Left ventricle myocardium inferior (tissue), 1 donor: ENCODE measurements at places on chromosomes 2 and 18. TPM values are rescaled to one million over a fixed set of nuclear protein-coding genes. Genes with fewer than 3 reads are reported as not detected.
A peak's percentile ranks its signal among the peaks of the same experiment; 100 is the strongest.

TCF7L1 gene
- total RNA-seq, result 7.0 TPM

LONRF2 gene
- 19.0 TPM for total RNA-seq

SERPINB2 gene
- total RNA-seq, result not detected

GALNT5 gene
- total RNA-seq, result 0.19 TPM

ORC2 gene
- 24.5 TPM for total RNA-seq

MARCO gene
- 7.0 TPM for total RNA-seq

DNA sequence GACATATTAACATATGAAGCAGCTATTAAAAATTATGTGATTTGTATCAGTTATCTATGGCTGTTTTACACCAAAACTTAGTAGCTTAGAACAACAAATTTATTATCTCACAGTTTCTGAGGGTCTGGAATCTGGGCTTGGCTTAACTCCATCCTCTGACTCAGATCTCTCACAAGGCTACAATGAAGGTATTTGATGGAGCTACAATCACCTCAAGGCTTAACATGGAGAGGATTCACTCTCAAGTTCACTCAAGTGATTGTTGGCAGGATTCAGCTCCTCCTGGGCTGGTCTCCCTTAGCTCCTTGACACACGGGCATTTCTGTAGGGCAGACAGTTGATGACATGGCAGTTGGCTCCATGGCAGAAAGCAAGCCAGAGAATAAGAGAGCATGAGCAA, 133.0 kb upstream of the SLC14A2 start:
- peaks cover 28% of the 10 kb centered on the region for H3K27me3 ChIP-seq
- no peak overlapping the region for H3K4me3 ChIP-seq
- H3K36me3 ChIP-seq, result no peaks in the 10 kb centered on the region
- no peaks in the 10 kb centered on the region for H3K4me1 ChIP-seq
- no peak overlapping the region for H3K27ac ChIP-seq

GRCh38 chr2:184463866-184464248, 134.5 kb upstream of the ZNF804A start:
- H3K27ac ChIP-seq, result no peak overlapping the region
- H3K4me1 ChIP-seq, result no peaks in the 10 kb centered on the region
- no peak for DNase-seq

GRCh38 chr2:207061181-207061580, 104.6 kb downstream of the KLF7 start:
- peaks cover 11% of the 10 kb centered on the region for H3K4me1 ChIP-seq
- H3K27me3 ChIP-seq, result no peaks in the 10 kb centered on the region
- no peak overlapping the region for H3K27ac ChIP-seq
- no peaks in the 10 kb centered on the region for H3K36me3 ChIP-seq

DNA sequence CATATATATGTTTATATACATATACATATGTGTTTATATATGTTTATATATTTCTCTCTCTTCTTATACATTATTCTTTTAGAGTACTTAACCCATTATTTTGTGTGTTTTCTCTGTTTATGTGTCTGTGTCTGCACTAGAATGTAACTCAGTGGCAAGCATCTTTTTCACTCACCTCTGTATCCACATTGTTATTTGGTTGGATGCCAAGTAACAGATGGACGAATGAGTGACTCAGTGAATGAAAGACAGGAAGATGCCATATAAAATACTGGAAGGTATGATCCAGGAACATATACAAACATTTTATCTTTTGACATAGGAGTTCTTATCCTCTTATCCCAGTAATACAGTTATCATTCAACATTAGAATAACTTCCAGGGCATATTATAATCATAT, 684.8 kb downstream of the RNF144A start:
- H3K27me3 ChIP-seq, result peaks cover 10% of the 10 kb centered on the region
- no peaks in the 10 kb centered on the region for H3K4me1 ChIP-seq
- H3K27ac ChIP-seq, result no peak overlapping the region
- no peak for DNase-seq
- H3K36me3 ChIP-seq, result no peaks in the 10 kb centered on the region
- no peak overlapping the region for H3K4me3 ChIP-seq

DNA sequence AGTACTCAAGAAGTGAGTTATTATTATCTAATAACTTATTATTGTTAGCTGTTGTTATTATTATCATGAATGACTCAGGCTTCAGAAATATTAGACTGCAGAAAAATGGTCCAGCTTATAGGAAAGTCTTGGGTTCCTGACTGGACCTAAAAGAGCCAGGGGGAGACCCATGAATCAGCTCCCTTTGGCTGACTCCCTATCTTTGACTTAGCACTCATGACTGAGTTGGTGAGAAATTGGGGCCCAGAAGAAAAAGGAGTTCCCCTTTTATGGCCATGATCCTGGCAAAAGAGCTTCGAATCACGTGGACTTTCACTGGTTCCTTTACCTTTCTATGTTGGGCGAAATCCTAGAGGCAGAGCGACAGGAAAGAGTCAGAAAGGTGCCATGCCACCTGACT, 145.8 kb downstream of the MYO3B start:
- H3K36me3 ChIP-seq, result no peaks in the 10 kb centered on the region
- H3K27ac ChIP-seq, result no peak overlapping the region
- peaks cover 11% of the 10 kb centered on the region for H3K27me3 ChIP-seq
- no peaks in the 10 kb centered on the region for H3K4me1 ChIP-seq
- no peak overlapping the region for H3K4me3 ChIP-seq

DNA sequence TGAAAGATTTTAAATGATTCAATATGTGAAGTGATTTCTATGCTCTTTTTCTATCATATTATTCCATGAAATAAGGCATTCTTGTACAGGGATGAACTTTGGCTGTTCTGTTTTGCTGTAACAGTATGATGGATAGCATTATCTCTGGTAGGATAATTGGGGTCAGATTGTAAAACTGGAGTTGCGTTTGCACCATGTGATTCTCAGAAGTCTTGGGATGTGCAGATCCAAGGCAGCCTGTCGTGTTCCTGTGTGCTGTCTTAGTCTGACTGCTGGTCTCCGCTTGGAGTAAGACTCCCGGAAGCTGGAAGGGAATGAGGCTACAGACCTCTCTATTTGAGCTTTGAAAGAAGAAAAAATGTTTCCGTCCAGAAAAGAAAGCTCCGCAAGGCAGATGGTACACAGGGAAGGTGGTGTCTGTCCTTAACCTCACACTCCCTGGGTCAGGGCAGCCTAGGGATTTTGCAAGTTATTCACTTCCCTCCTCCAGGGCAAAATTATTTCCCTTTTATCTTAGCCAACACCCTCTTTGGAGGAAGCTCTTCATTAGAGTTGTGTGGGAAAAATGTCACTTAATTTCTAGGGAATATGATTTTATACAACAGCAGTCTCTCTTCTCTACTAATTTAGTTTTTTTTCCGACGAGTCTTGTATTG, 250.6 kb downstream of the PTPRM start:
- H3K4me3 ChIP-seq, result no peak overlapping the region
- DNase-seq, result no peak
- H3K27me3 ChIP-seq, result no peaks in the 10 kb centered on the region
- H3K36me3 ChIP-seq, result peaks cover 8% of the 10 kb centered on the region
- H3K27ac ChIP-seq, result peak overlapping the region; percentile 32

- no peak for DNase-seq
- no peak overlapping the region for H3K27ac ChIP-seq
- no peaks in the 10 kb centered on the region for H3K36me3 ChIP-seq
- peaks cover 3% of the 10 kb centered on the region for H3K27me3 ChIP-seq
Observed at GRCh38 chr2:101405351-101405899, 18.1 kb upstream of the CREG2 start.

DNA sequence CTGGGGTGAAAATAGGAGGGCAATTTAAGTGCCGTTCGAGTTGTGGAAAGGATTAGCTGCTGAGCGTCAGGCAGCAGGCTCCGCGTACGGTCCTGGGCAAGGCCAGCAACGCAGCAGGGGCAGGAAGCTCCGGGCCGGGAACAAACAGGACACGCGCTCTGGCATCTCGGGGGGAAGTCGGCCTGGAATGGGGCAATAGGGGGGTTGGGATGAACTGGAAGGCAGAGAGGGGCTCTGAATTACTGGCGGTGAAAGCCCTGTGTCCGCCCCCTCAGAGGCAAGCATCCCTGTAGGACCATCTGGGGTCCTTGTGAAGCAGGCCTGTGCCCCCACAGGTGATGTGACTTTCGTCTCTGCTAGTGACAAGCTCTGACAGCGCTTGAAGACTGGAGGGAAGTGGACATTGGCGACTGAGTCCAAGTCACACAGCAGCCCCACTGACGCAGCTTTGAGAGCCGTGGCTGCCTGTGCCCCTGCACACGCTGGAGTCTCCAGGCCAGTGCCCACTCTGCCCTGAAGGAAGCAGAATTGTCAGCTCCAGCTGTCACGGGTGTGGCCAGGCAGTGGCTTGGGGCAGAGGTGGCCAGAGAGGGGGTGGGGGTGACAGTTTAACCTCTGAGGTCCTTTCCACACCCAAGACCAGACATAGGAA, 22.3 kb downstream of the GPR35 start:
- no peak overlapping the region for H3K27ac ChIP-seq
- H3K4me3 ChIP-seq, result no peak overlapping the region
- peaks cover 97% of the 10 kb centered on the region for H3K27me3 ChIP-seq
- H3K36me3 ChIP-seq, result no peaks in the 10 kb centered on the region
- no peak for DNase-seq
- H3K4me1 ChIP-seq, result no peaks in the 10 kb centered on the region

GRCh38 chr2:46067501-46068305, 229.5 kb upstream of the EPAS1 start:
- no peak overlapping the region for H3K4me3 ChIP-seq
- H3K4me1 ChIP-seq, result peaks cover 22% of the 10 kb centered on the region
- H3K27me3 ChIP-seq, result no peaks in the 10 kb centered on the region
